ENCODE measurements at places on chromosomes 4 and X.

DNA sequence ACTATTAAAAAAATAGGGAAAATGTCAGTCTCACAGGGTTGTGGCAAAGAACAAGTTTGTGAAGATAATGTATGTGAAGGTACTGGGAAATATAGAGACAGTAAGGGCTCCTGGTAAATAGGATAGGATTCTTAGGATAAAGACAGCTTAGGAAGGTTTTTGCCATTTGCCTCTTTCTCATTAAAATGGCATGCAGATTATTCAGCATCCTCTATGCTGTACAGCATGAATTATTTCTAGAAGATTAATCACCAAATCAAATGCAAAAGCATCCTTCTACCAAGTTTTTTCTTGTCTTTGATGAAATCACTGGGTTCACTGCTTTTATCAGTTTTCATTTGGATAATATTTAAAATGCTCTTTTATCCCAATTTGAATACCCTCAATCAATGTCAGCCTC is 142.8 kb downstream of the NDST3 start:
- no peak for DNase-seq

- DNase-seq = peak; percentile 8
Measured at GRCh38 chr4:82136161-82136801, 237.5 kb downstream of the HNRNPD start.

- no peak for DNase-seq
Measured at GRCh38 chrX:8201896-8202331, 30.8 kb upstream of the VCX2 start.

DNA sequence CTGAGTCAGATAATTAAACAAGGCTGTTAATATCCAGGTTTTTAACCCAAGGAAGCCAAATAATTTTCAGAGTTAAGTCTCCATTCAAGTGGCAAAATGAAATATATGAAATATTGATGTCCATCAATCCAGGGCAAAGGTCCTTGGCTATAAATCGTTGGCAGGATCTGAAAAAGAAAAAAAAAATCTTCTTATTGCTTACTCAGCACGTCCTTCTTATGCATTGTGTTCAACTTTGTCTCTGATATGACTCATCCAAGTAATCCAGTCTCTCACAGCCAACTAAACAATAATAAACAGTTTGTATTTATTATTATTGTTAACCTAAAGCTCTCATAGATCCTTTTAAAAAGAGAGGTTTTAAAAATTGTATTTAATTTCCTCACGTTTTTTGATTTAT is 851.2 kb downstream of the ADGRL3 start:
- no peak for DNase-seq

- DNase-seq = no peak
Measured at GRCh38 chr4:187577941-187578480, 417.6 kb upstream of the ZFP42 start.

DNA sequence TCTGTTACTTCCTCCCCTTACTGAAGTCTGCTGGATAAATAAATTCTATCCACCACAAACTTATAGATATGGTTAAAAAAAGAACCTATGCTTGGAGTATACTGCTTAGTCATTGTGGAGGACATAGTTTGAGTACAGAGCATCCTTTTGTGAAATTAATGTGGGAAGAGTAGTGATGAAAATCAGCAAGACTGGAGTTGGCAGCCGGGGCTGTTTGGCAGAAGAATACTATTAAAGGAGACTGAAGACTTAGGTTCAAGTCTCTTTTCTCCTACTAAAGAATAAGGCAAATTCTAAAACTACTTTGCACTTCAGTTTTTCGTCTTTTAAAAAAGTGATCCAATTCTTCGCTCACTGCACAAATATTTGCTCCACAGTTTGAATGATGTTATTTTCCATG is 326.6 kb upstream of the ATOH1 start:
- no peak for DNase-seq

GRCh38 chr4:5882947-5883346 is 9.9 kb downstream of the CRMP1 start:
- DNase-seq = no peak

- no peak for DNase-seq
Measured at GRCh38 chrX:51893931-51894696, 691 bp downstream of the MAGED1 start.

- DNase-seq = no peak
Measured at GRCh38 chr4:6984612-6985425, 58.4 kb upstream of the TADA2B start.

DNA sequence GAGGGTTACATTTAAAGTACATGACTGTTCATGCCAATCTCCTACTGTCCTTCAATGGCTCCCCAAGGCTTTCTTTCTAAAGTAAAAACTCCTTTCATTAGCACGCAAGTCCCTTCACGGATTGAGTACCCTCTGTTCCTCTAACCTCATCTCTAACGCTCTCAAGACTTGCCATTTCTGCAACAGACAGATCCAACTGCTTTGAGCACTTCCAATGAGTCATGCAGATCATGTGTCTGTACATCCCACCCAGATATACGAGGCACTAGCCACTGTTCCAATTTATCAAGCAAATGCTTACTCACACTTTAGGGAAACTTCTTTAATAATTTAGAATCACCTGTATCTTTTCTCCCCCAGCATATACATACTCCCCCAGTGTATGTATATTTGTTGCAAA is 332.5 kb upstream of the ZFP42 start:
- no peak for DNase-seq

- no peak for DNase-seq
Measured at GRCh38 chr4:27006646-27007045, 146.0 kb downstream of the STIM2 start.

GRCh38 chr4:184655889-184656869 is 6.6 kb downstream of the PRIMPOL start:
- DNase-seq = no peak

- DNase-seq = no peak
Measured at GRCh38 chr4:151717909-151718628, 42.7 kb downstream of the GATB start.

DNA sequence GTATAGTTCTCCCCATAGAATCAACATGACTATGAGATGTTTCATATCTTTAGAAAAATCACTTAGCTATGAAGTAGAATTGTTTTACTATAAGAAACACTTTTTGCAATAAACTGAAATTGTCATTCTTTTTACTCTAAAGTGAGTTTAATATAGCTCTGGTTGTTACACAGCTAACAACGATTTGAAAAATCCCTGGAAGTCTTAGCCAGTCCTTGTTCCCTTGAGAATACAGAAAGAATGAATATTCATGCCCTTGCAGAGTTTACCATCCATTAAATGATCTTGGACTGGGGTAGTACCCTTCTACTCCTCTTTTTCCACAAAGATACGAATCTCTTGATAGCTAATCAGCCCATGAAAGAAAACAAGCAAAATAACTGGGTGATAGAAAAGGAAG is 141.8 kb downstream of the JADE1 start:
- DNase-seq = no peak
